Stimulated activated naive CD8-positive, alpha-beta T cell treated with anti-CD3 and anti-CD28 coated beads, Interleukin-15, Interleukin-2, amounts not matched to agents 100 U/mL and 50 U/mL, for 24 hours (primary cell): ENCODE measurements at places on chromosomes 5 and 9.

GRCh38 chr5:147784146-147784987 is 1.8 kb upstream of the JAKMIP2 start:
- no peak for DNase-seq

- no peak for DNase-seq
Measured at GRCh38 chr9:38339087-38339486, 53.4 kb upstream of the ALDH1B1 start.

DNA sequence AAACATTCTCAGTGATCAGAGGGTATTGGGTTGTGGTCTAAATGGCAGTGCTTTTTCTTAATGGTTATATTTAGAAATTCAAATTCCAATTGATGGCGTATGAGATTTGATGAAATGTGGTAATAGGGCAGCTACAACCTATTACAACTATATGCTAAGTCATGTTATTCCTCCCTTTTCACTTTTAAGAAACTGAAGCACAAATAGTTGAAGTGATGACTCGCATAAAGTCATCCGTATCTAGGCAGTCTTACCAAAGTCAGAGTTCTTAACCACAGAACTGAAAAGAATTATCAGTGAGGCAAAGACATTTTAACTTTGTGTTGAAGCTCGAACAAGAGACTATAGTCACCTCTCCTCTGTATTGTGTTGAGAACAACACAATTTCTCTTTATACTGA is 28.2 kb downstream of the C9orf152 start:
- no peak for DNase-seq

DNA sequence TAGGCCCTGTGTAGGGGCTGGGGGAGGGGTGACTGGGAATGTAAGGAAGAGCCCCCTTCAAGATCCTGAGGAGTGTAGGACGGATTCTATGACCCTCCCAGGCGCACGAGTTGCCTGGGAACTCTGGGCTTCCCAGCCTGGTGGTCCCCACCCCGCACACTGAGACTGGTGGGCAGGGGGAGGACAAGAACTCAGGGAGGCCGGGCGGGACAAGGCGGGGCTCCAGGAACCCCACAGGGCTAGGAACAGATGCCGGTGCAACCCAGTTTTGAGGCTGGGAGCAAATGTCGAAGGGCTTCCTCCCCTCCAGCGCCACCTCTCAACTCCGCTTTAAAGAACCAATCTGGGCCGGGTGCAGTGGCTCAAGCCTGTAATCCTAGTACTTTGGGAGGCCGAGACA is 1.3 kb upstream of the VDAC1 start:
- no peak for DNase-seq

DNA sequence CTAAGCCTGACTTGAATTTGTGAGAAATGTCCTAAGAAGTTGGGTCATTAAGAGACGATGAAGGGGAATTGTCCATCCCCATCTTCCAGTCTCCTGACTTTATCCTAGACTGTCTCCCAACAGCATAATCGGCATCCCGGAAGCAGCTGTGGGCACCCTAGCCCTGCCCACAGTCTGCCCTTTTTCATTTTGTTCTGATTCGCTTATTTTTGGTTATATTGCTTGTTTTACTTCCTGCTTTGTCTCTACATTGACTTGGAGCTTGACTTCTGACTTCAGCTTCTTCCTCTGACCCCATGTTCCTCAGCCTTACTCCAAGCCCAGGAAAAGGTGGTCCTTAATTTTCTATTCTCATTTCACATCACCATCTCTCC is 41.8 kb downstream of the UGCG start:
- DNase-seq: no peak

- no peak for DNase-seq
Measured at GRCh38 chr5:100502684-100503083, 32.5 kb upstream of the FAM174A start.

- no peak for DNase-seq
Measured at GRCh38 chr5:120533581-120533980, 69.5 kb downstream of the PRR16 start.

- DNase-seq: no peak
Measured at GRCh38 chr5:148491793-148492184, 108.0 kb downstream of the FBXO38 start.

GRCh38 chr9:108787690-108788048 is 68.1 kb downstream of the ACTL7B start:
- no peak for DNase-seq
